ENCODE measurements at places on chromosomes 2 and 18. TPM values are rescaled to one million over a fixed set of nuclear protein-coding genes. Genes with fewer than 3 reads are reported as not detected.

CHRNG gene
- total RNA-seq, result not detected

RAB10 gene
- total RNA-seq, result 208 TPM

ABCA12 gene
- 0.03 TPM for total RNA-seq

SULT1C4 gene
- not detected for total RNA-seq

ADD2 gene
- 0.26 TPM for total RNA-seq

SCN3A gene
- not detected for total RNA-seq

SEPTIN10 gene
- total RNA-seq, result 100.0 TPM

ITGAV gene
- 218 TPM for total RNA-seq

KIAA2012 gene
- not detected for total RNA-seq

RFX8 gene
- not detected for total RNA-seq

NEB gene
- 0.10 TPM for total RNA-seq
